ENCODE measurements at places on chromosomes 7 and 10.

DNA sequence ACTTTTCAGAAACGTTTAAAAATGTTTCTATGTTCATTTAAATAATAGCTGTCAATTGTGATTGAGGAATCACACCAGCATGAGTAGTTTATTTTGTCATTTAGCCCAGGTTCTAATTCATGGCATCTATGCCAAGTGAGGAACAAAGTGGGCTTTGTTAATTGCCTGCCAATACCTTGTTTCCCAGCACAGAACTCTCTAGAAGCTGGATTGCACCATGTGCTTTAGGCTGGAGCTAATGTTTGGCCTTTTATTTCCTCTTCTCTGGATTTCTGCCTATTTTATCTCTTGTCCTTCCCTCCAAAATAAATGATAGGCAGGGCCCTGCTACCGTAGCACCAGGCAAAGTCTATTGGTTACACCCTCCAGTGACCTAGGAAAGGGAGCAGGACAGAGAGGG lies 109.9 kb upstream of the ITGB1 start:
- DNase-seq: no peak

DNA sequence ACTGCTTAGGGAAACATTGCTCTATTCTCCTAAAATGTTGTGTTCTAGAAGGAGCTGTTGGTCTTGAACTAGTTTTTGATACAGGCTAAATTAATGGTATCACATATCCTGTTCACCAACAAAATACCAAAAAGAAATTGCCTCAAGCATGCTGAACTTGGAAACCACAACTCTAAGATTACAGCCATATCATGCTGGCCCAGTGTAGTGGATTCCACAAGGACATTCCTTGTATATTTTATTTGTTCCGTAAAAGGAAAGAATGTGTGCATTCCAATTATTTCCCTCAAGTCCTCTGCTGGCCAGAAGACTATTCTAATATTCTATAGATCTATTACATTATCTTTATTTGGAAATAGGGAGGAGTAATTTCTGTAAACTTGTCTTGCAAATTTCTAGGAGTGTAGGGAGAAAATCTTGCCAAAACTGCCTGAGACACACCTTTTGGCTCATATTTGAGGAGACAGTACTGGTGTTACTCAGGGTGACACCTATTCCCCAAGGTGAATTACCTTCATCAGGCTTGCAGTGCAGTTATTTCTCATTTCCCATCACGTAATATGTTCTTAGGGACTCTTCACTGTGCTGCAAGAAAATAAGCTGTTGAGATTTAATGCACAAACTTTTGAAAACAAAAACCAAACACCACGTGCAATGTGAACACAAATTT lies 1.9 kb upstream of the NEBL start:
- peak; percentile 32 for DNase-seq

DNA sequence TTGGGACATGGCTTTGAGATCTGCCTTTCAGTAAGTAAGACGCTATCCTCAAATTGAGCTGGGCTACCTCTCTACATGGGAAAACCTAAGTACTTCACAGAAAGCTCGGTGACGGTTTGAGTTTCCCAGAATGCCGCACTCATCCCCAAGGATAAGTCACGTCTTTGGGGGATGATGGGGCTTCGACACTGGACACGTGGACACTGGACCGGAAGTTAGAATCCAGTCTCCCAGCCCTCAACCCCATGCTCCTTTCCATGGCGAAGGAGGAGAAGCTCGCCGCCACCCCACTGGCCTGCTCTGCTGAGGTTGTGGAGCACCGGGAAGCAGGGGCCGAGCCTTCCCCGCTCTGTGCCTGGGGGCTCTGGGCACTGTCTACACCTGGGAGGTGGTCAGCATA lies 27.5 kb downstream of the PTPRE start:
- DNase-seq: no peak

DNA sequence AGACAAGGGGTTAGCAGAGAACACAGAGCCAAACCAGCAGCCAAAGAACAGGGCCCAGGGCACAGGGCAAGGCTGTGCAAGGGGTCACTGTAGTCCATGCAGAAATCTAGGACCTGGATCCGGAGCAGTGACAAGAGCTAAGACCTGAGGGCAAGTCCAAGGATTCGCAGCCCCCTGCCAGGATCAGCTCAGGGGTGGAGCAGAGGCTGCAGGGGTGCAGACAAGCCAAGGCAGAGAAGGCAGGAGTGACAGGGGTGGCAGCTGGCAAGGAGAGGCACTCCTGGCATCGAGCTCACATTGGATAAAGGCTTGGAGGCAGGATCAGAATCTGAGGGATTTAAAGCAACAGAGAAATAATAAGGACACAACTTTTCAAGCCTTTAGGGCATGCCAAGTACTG lies 80.7 kb upstream of the NANOS1 start:
- DNase-seq: no peak

- no peak for DNase-seq
These were observed 81.2 kb downstream of the FZD1 start for GRCh38 chr7:91345449-91345848.

DNA sequence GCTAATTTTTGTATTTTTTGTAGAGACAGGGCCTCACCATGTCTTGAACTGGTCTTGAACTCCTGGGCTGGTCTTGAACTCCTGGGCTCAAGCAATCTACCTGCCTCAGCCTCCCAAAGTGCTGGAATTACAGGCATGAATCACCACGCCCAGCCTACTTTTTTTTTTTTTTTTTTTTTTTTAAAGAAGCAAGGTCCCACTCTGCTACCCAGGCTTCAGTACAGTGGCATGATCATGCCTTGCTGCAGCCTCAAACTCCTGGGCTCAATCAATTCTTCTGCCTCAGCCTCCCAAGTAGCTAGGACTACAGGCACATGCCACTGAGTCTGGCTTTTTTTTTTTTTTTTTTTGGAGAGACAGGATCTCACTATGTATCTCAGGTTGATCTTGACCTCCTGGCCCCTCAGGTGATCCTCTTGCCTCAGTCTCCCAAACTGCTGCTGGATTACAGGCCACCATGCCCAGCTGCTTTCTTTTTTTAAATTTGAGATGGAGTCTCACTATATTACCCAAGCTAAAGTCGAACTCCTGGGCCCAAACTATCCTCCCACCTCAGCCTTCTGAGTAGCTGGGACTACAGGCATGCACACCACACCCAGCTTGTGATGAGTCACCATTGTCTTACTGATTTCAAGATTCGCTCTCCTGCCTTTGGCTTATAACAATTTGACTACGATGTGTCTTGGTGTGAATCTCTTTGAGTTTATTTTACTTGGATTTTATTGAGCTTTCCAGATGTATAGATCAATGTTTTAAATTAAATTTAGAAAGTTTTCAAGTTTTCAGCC lies 9.0 kb downstream of the RPEL1 start:
- DNase-seq: no peak

DNA sequence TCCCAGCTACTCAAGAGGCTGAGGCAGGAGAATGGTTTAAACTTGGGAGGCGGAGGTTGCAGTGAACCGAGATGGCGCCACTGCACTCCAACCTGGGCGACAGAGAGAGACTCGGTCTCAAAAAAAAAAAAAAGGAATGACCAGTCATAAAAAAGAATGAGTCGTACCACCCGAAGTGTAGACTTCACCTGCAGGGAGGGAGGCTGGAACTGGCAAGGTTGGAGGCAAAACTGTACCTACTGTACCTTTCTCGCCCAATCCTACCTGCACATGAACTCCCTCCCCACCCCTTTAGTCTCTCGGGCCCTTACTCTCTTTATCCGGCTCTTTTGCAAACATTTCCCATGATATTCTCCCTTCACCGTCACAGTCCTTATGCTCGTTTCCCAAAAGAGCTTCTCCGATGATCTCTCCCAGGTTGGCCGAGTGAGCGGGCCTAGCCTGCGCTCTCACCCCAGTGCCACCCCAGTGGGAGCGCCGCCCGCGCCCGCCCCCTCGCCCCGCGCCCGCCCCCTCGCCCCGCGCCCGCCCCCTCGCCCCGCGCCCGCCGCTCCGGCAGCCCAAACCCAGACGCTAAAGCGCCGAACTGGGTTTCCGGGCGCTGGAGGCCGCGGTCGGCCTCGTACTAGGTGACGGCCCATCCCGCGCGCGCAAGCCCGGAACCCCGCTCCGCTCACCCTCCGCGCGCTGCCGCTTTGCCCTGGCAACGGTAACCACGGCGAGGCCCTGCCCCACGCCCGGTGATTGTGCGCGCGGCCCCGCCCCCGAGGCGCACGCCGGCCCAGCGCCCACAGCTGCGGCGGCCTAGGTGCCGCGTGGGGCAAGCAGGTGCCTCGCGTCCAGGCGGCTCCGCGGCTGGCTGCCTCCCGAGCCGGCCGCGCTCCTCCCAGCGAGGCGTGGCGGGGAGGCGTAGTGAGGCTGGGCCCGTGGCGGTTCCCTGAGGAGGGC lies at the start of gene SMKR1:
Gene SMKR1, plus strand, starts transcription at position 772 of the 948 bp plus-strand sequence. CDS start 294 bp downstream, outside the sequence.
- DNase-seq: no peak

DNA sequence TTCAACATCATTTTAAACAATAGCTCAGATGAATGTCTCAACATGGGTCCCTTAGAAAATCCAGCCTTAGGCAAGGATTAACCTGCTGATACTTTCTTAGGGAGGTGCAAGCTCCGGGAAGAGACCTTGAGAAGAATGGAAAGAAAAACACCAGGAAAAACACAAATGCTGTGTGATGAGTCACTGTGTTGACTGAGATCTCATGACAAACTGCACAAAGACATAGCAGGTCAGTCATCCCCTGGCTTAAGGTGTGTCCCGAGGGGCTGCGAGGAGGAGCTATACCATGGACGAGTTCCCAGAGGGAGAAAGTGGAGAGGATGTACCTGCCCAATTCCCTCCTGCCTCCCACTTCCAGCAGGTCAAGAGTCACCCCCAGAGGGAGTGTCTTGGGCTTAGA lies 98.0 kb downstream of the TEX36 start:
- DNase-seq: no peak

DNA sequence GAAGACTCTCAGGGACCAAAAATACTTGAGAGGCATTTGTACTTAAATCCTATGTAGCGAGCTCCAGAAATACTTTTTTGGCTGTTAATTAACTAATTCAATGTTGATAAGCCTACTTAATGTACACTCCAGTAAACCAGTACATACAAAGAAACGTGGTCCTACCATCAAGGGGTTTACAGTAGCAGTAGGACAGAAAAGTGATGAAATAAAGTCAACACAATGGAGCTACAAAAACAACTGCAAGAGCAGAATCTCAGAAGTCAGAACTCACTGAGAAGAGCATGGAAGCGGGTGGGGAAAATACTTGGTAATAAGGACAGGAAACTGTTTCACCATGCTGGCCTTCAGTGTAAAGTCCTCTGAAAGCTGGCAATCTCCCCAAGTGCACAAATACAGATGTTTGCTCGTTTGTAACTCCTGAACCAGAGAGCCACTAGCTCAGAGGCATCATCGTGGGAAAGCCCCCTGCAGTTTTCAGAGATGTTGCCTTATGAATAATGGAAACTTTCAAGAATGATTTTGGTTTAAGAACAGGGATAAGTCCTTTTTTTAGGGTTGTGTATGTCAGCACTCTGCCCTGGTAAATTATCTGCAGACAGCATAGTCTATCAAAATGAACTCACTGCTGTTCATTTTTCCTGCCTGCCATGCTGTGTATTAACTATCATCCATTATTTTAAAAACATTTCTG lies 233.2 kb downstream of the SORCS1 start:
- DNase-seq: no peak

GRCh38 chr7:81181066-81181465 lies 262.2 kb upstream of the SEMA3C start:
- no peak for DNase-seq

DNA sequence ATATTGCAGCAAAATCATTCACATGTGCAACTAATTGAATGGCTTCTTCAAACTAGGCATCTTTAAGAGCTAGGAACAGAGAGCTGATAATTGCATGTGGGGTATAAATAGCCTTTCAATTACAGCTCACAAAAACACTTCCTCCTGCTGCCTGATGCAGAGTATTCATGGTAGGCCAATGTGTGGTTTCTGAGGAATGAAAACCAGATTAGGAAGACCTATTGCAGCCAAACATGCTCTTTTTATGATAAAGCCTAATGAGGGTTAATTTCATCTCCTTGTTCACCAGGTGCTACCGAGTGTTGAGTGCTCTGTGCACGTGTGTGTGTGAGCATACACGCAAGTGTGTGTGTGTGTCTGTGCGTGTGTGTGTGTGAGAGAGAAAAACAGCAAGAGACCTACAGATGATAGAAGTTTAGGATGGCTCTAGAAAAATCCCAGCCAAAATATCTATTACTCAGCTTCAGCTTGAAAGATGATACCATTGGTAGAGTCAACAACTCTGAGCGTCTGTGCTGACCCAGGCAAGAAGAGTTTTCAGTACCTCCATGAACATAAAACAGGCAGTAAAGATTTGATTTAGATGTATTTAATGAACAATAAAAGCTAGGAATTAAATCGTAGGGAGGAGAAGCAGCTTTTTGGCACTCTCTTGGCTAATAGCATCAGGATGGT lies 448.5 kb upstream of the ANKRD30A start:
- DNase-seq: peak; percentile 54

- no peak for DNase-seq
These were observed 411.1 kb upstream of the MGMT start for GRCh38 chr10:129055986-129056385.

- no peak for DNase-seq
These were observed 48.9 kb downstream of the ZCCHC24 start for GRCh38 chr10:79396520-79396919.

GRCh38 chr10:86370006-86370585 lies 3.5 kb upstream of the GRID1 start:
- no peak for DNase-seq

GRCh38 chr7:104971290-104972071 lies 42.5 kb upstream of the KMT2E start:
- DNase-seq: no peak

DNA sequence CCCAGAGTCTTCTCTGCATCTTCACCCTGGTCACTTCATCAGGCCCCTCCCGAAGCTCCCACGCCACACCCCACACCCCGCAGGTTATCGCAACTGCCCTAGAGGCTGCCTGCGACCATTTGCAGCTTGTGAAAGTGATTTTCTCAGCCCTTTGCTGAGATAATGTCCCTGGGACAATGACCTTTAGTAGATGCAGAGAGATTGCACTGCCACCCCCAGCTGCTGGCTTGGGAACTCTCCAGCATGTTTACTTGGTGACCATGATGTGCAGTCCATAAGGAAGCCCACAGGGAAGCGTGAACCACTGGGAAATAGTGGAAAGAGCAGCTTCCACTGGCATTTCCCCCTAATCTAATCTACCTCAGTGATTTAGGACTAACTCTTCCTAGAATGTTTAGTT lies 97.3 kb downstream of the WNT2 start:
- no peak for DNase-seq

DNA sequence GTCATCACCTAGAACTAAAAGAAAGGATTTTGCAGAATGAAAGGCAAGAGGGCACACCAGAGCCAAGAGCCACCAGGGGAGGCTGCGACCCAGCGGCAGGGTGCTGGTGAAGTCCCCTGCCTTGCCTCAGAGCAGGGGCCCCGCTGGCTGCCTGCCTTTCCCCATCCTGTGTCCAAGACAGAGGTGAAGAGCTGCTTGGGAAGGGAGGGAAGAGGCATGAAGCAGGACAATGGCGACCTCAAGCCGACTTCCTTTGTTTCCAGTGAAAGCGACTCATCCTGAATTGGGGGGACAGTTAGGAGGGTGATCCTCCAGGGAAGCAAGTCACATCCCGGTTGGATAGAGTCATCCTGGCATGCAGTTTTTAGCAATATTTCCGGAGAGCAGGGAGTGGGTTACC lies 255.5 kb upstream of the YAE1 start:
- no peak for DNase-seq

GRCh38 chr10:987620-987869 lies 689 bp upstream of the GTPBP4 start:
- DNase-seq: no peak

- DNase-seq: no peak
These were observed 198.3 kb downstream of the WDR11 start for GRCh38 chr10:121049489-121049888.

All from fibroblast of skin of left biceps (primary cell).